Right atrium auricular region (tissue), 2 donors: ENCODE measurements at places on chromosomes 11 and 22. TPM values are rescaled to one million over a fixed set of nuclear protein-coding genes. Genes with fewer than 3 reads are reported as not detected.
A peak's percentile ranks its signal among the peaks of the same experiment; 100 is the strongest.

- no peak for DNase-seq
These were observed 33.8 kb downstream of the RASSF10 start for GRCh38 chr11:13042873-13043342.

GRCh38 chr11:75275581-75275980 is 35.0 kb downstream of the TPBGL start:
- DNase-seq, result no peak

DNA sequence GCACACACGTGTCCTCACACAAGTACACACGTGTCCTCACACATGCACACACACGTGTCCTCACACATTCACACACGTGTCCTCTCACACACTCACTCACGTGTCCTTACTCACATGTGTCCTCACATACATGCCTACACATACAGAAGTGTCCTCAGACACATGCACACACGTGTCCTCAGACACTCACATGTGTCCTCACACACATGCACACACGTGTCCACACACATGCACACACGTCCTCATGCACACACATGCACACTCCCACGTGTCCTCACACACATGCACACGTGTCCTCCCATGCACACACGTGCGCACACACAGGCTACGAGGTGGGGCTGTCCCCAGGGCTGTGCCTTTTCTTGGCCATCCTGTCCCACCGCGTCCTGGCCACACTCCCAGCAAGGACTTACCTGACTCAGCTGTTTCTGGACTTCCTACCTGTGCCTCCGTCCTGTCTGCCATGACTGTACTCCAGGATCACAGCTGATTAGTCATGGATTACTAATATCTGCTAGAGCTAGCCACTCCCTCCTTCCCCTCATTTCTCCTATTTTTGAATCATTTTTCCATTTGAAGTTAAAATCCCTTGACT is 990.2 kb downstream of the BRD1 start:
- DNase-seq, result no peak

DNA sequence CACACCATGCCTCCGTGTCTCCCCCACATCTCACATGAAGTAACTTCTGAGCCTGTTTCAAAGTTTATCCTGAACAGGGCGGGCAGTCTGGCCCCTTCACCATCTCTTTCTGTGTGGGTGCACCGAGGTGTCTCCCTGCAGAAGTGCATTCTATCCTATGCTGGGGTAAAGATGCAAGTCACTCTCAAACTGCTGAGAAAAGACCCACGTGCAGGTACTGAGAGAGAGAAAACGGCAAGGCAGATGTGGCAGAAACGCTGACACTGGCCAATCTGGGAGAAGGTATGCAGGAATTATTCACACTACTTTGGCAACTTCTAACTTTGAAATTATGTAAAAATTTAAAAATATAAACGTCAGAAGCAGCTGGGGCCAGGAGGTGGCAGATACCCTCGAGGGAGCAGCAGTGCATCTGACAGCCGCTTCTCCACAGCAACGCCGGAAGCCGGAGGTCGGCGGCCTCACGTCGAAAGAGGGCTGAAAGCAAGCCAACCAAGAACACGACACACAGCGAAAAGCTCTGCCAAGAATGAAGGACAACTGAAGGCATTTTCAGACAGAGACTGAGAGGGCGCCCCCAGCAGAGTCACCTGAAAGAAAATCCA is 34.2 kb upstream of the MOB2 start:
- DNase-seq, result no peak

The RIC8A gene
- 101 TPM for total RNA-seq

GRCh38 chr11:26028393-26028911 is 303.5 kb upstream of the ANO3 start:
- no peak for DNase-seq

The CCDC88B gene
- total RNA-seq, result 11.7 TPM

GRCh38 chr11:117314840-117315239 is 1.2 kb downstream of the BACE1 start:
- DNase-seq, result no peak

The KRTAP5-7 gene
- not detected for total RNA-seq

- DNase-seq, result peak; percentile 81
These were observed 3.1 kb upstream of the MN1 start for GRCh38 chr22:27804470-27805297.

The ZNF214 gene
- total RNA-seq, result 0.74 TPM

The MOV10L1 gene
- total RNA-seq, result 0.43 TPM

- DNase-seq, result no peak
These were observed 35.4 kb upstream of the LINC01488 start for GRCh38 chr11:69446108-69446507.

DNA sequence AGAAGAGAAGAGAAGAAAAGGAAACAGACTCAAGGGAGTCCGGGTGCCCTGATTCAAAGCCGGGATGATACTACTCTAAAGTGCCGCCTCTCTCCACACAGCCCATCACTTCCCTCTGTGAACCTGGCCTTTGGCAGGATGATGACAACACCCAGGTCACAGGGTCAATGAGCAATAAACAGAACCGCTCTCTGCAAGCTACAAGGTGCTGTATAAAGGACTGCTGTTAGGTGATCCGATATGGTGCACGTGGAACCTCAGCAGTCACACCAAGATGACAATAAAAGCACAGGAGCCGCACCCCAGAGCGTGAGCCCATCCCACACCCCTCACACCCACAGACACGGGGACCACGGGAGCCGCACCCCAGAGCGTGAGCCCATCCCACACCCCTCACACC is 10.7 kb downstream of the TTLL1 start:
- no peak for DNase-seq

The CAPN5 gene
- total RNA-seq, result 2.6 TPM

GRCh38 chr11:16958833-16959232 is 55.4 kb downstream of the PLEKHA7 start:
- peak; percentile 26 for DNase-seq

The OR8B3 gene
- total RNA-seq, result not detected

GRCh38 chr22:27895600-27895999 is 23.5 kb downstream of the PITPNB start:
- DNase-seq, result no peak

DNA sequence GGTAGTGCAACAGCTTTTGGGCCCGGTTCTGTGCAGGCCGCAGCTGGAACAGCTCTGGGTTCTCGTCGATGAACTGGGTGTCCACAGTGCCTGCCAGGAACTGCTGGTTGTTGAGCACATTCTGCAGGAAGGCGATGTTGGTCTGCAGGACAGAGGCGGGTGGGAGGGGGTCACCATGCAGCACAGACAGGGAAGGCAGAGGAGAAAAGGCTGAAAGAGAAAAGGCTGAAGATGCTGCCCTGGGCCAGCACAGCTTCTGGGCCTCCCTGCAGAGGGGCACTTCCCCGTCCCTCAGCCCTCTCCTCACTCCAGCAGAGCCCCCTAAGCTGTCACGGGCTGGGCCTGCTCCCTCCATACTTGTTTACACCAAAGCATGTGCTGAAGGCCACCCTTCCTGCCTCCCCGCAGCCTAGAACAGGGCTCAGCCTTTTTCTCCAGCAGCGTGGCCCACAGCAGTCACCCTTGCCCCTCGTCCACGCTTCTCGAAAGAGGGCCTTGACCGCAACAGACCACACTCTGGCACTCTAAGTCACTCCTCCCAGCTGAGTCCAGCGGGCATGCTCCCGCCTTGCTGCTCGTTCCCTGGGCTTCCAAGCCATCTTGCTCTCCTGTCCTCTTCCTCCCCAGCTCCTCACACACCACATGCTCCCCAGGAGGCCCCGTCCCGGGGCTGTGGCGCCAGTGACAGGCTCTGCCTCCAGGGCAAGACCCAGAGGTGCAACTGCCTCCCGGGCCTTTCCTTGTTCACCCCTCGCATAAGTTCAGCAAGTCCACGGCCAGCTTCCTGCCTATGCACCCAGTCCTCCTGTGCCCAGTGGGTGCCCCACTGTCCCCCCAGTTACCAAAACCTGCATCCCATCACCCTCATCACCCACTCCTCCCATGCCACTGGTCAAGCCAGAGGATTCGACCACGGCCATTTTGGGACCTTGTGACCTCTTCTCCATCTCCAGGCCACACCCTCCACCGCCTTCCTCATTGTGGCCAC is 3.3 kb upstream of the LRFN4 start:
- DNase-seq, result no peak

- no peak for DNase-seq
These were observed 74.9 kb upstream of the CAPRIN1 start for GRCh38 chr11:33976495-33977199.

DNA sequence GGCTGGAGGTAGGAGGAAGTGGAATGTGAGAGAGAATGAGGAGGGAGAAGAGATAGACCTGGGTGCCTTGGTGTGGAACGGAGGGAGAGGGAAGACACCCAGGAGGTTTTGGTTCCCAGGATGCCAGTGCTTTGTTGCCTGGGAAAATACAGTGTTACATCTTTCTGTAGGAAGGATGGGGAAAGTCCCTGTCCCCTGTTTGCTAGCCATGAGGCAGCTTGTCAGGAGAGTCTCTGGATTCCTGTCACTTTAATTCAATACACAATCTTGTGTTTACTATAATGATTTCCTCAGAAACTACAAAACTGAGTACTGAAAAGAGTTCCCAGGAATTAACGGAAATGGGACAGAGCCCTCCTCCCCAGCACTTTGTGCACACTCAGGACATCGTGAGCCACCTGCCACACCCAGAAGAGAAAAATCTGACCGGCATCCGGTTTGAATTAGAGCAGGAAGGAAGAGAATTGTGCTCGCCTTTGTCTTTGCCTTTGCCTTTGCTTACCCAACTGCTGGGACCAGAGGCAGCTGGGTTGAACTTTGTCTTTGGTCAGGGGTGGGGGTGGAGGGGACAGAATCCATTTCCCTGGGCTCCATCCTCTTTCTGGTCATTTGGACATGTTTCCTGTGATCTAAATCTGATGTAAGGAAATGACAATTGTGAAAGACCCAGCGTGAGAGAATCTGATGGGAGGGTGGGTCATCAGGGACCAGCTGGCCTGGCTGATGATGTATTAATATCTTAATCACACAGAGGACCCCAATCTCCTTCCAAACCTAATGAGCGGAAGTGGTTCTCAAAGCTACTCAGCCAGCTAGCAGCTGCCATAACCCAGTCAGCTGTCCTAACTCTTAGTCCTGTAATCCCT is 1.3 kb upstream of the LIMK2 start:
- peak; percentile 67 for DNase-seq
